ENCODE measurements at places on chromosomes 2 and 18. TPM values are rescaled to one million over a fixed set of nuclear protein-coding genes. Genes with fewer than 3 reads are reported as not detected.
A peak's percentile ranks its signal among the peaks of the same experiment; 100 is the strongest.

GRCh38 chr2:133667085-133667484, 98.8 kb upstream of the NCKAP5 start:
- H3K27ac ChIP-seq = no peak overlapping the region
- no peak overlapping the region for H3K4me3 ChIP-seq
- H3K27me3 ChIP-seq = no peaks in the 10 kb centered on the region
- no peaks in the 10 kb centered on the region for H3K4me1 ChIP-seq

DNA sequence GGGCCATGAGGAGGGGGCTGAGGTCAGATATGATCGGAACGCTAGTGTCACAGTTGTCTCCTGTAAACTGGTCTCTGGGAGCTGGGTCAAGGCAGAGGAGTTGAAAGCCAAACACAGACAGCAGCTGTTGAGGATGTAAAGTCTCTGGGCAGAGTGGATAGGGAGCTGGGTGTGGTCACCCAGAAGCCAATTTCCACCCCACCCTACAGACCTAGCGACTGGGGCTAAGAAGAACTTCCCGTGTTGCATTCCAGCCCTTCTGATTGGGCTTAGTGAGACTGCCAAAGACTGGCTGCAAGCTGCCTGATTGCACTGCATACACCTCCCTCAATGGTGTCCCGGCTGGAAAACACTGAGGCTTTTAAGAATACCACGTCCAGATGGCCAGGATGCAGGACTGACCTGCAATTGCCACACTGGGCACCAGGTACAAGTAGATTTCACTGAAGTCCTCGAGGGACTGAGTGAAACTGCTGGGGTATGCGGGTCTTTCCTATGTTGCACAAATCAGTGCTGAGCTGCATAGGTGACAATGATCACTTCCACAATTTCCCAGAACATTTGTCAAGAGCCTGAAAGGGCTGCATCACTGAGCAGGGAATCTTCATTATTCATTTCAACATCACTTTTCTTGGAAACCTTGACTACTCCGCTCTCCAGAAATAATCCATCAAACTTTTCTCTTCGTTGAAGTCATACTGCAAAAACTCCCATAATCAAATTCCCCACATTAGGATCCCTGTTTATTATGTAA, 43.1 kb upstream of the EML4 start:
- H3K4me1 ChIP-seq = peaks cover 75% of the 10 kb centered on the region
- no peak for DNase-seq
- H3K36me3 ChIP-seq = peaks cover 5% of the 10 kb centered on the region
- no peaks in the 10 kb centered on the region for H3K27me3 ChIP-seq
- no peak overlapping the region for H3K4me3 ChIP-seq
- H3K27ac ChIP-seq = no peak overlapping the region

The AFF3 gene
- total RNA-seq = 1.5 TPM

DNA sequence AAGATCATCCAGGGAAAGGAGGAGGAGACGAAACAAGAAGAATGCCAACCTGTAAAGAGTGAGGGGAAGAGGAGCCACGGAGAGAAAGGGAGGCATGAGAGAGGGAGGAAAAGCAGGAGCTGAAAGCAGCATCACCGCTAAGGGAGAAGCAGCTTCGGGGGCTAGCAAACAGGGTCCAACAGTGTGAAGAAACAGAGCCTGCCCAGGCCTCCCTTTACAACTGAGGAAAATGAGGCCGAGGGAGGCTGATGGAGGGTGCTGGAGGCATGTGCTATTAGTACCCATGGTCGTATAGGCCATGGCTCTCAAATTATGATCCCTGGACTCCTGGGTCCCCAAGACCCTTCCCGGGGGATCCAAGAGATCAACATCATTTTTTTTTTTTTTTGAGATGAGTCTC, 50.4 kb upstream of the ASPRV1 start:
- H3K4me3 ChIP-seq = no peak overlapping the region
- peaks cover 11% of the 10 kb centered on the region for H3K4me1 ChIP-seq
- H3K36me3 ChIP-seq = peaks cover 7% of the 10 kb centered on the region
- H3K27me3 ChIP-seq = no peaks in the 10 kb centered on the region

The DCDC2C gene
- not detected for total RNA-seq

- H3K27ac ChIP-seq = peak overlapping the region; percentile 99
- peaks cover 50% of the 10 kb centered on the region for H3K4me1 ChIP-seq
- H3K27me3 ChIP-seq = no peaks in the 10 kb centered on the region
- peaks cover 30% of the 10 kb centered on the region for H3K36me3 ChIP-seq
Observed at GRCh38 chr2:174597009-174597344, 627 bp downstream of the WIPF1 start.

- peaks cover 3% of the 10 kb centered on the region for H3K27me3 ChIP-seq
- no peaks in the 10 kb centered on the region for H3K4me1 ChIP-seq
- H3K36me3 ChIP-seq = no peaks in the 10 kb centered on the region
- DNase-seq = no peak
- H3K4me3 ChIP-seq = no peak overlapping the region
Observed at GRCh38 chr2:236823041-236823629, 253.5 kb downstream of the ACKR3 start.

The GCG gene
- total RNA-seq = not detected

The ERFE gene
- 0.40 TPM for total RNA-seq
